NCI-H2171 (cell line): ENCODE measurements at places on chromosomes 11 and 22.
A peak's percentile ranks its signal among the peaks of the same experiment; 100 is the strongest.

DNA sequence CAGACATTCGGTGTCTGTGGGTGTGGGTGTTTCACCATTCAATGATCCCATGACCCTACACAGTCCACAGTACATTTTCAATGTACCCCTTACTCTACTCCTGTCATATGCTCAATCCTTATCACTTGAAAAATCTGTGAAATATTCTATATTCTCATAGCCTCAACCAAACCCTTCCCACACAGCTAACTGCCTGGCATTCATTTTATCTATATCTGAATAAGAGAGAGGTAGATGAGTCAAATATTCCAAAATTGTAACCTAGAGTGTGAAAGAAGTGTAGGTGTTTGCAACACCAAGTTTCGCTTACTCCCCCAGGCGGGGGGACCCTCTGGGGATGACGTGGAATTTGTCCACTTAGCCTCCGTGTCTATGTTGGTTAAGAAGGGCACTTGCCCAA is 354.8 kb downstream of the ETS1 start:
- DNase-seq, result no peak

DNA sequence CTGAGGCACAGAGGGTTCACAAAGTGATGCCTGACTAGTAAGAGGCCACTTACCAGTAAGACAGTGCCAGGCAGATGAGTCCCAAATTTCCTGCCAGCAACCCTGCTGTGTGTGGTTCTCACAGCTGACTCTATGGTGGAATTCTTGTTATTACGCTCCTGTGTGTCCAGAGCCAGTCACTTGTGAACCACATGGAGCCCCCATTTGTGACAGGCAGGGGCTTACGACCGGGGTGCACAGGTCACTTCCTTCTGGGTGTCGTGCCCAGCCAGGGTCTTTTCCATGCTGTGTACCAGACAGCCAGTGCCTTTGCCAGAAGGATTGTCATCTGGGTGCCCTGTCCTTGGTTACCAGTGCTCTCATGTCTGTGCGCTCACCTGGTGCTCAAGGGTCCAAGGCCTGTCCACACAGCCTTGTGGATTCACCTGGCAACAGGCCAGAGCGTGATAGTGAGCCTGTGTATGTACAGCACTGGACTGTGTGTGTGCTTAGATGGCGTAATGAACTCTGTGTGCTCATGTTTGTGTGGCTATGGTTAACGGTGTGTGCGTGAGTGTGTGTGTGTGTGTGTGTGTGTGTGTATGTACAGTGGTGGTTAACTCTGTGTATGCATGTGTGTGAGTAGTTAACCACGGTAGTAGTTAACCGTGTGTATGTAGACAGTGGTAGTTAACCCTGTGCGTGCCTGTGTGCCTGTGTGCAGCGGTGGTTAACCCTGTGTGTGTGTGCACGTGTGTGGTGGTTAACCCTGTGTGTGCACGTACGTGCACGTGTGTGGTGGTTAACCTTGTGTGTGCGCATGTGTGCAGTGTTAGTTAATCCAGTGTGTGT is 18.6 kb downstream of the GRAMD4 start:
- no peak for DNase-seq

- no peak for DNase-seq
These were observed 686.9 kb downstream of the FAM181B start for GRCh38 chr11:82046778-82047177.

DNA sequence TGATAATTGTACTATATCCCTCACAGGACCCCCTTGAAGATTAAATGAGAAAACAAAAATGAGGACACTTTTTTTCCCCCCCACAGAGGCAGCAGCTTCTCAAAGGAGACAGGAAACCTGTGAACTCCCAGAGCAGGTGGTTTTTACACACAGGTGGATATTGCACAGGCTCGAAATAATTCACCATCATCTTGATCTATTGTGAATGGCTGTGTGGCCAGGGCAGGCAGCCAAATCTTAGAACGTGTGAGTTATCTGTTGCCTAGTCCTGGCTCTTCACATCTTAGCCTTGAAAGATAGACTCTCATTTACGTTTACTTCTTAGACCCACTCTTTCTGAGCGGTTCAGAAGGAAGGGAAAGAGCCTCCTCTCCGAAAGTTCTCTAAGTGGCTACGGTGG is 23.5 kb downstream of the PPFIBP2 start:
- DNase-seq, result no peak

DNA sequence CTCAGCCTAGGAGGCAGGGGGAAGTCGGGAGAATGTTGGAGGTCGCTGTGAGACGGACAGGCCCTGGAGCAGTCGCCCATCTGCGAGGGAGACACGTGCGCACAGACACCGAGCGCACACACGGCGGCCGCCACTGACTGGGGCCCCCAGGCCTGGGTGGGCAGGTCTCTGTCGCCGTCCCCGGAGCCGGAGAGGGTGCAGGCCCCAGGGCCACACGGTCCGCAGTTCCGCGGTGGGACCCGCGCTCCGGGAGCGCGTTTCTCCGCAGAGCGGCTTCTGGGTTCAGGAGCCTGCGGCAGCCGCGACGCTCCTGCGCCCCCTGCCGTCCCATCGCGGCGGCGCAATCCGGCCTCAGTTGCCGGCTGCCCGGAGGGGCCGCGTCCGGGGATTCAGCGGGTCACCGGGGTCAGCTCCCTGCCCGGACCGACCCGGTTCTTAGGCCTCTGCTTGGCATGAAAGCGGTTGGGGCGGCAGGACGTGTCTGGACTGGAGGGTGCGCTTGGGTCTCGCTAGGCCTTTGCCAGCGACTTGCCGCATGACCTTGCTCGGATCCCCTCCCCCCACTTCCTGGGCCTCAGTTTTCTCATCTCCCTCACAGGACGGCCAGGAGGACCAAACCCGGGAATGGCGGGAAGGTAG is 31.2 kb downstream of the PDE2A start:
- DNase-seq, result peak; percentile 46

DNA sequence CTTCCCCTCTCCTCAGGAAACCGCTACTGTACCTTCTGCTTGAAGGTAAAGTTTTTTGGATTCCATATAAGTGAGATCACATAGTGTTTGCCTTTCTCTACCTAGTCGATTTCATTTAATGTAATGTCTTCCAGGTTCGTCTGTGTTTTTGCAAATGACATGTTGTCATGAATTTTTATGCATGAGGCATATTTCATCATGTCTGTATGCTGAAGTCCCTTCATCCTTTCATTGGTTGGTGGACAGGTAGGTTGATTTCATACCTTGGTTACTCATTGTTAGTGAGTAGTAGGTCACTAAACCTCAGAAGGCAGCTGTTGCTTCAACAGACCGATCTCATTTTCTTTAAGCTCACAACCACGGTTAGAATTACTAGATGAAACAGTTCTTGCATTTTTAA is 60.3 kb downstream of the LRRC74B start:
- DNase-seq, result no peak

DNA sequence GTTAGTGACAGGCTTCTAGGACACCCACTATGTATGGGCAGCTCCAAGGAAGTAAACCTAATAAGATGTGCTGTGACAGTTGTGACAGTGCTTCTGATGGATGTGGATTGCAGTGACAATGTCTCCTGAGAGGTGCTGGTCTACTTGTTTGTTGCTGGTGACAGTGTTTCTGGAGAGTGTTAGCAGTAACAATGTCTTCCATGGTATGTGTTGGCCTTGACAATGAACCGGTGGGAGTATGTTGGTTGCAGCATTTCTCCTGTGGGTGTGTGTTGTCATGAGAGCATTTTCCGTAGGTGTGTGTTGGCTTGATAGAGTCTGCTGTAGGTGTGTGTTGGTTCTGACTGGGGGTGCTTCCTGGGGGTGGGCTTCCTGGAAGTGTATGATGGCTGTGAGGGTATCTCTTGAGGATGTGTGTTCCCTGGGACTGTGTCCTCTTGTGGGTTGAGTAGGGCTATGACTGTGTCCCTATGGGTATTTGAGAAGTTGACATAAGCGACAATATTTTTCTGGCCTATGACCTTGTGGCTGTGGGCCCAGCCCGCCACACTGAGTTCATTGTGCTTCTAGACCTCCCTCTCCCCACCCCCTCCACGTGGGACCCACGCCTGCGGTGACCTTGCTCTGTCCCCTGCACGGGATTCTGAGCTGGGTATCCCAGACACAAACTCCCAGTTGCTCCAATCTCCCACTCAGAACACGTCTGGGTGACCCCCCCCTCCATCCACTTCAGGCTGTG is 1.2 kb downstream of the DCHS1 start:
- no peak for DNase-seq
